ENCODE measurements at places on chromosomes 5 and 9. TPM values are rescaled to one million over a fixed set of nuclear protein-coding genes. Genes with fewer than 3 reads are reported as not detected.

The GABRA1 gene
- total RNA-seq, result not detected

The INSL4 gene
- total RNA-seq, result not detected

The PCDH12 gene
- 0.33 TPM for total RNA-seq

The CDKN2B-AS1 gene
- 0.58 TPM for total RNA-seq

The SLC34A1 gene
- total RNA-seq, result not detected

The SLC4A9 gene
- total RNA-seq, result not detected

The NR2F1-AS1 gene
- total RNA-seq, result not detected

The CCL19 gene
- not detected for total RNA-seq

The PROB1 gene
- 7.2 TPM for total RNA-seq

The SLC34A3 gene
- not detected for total RNA-seq

The GRM6 gene
- total RNA-seq, result not detected

GRCh38 chr5:129670957-129671500 lies 76.9 kb upstream of the MINAR2 start:
- no peak for DNase-seq

DNA sequence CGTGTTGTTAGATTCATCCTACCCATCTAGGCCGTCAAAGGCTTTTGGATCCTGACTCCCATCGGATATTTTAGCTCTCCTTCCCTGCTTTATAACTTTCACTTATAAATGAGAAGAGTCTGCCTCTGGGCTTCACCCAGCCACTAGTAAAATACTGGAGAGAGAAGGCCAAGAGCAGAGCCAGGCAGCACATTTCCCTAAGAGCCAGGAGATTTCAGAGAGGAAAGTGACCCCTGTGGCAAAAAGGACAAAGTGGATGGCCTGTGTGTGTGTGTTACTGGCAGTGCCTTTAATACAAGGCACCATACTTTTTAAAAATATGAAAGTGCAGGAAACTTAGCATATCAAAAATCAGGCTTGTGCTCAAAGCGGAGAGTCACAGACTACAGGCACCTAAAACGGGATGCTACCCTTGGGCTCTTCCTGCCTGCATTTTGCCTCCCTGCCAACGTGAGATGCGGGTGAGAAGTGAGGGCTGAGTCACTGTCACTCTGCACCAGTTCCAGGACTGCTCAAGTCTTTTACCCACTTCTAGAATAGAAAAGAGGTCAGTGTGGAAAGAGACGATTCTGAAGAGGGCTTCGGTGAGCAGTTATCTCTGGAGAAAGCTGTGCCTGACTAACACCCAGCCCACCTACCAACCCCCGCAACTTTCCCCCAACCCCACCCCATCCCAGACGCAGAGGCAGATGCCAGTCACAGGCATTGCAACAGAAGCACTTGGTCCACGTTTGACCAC lies 15.9 kb downstream of the NFIL3 start:
- no peak for DNase-seq

DNA sequence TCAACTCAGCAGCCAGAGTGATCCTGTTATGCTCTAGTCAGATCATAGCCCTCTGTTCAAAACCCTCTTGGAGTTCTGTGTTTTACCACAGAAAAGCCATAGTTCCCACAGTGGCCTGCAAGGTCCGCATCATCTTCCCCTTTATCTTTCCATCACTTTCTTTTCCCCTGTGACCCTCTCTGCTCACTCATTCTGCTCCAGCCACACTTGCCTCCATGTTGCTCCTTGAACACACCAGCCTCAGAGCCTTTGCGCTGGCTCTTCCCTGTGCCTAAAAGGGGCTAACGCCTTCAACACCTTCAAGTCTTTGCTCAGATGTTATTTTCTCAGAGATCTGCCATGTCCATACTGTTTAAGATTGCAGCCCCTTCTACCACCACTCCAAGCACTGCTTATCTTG lies 26.3 kb downstream of the CSF2 start:
- DNase-seq, result no peak

GRCh38 chr9:130122456-130122855 lies 49.7 kb upstream of the NCS1 start:
- DNase-seq, result no peak

- DNase-seq, result no peak
Observed at GRCh38 chr5:18043344-18043743, 409.1 kb downstream of the TAF11L14 start.

DNA sequence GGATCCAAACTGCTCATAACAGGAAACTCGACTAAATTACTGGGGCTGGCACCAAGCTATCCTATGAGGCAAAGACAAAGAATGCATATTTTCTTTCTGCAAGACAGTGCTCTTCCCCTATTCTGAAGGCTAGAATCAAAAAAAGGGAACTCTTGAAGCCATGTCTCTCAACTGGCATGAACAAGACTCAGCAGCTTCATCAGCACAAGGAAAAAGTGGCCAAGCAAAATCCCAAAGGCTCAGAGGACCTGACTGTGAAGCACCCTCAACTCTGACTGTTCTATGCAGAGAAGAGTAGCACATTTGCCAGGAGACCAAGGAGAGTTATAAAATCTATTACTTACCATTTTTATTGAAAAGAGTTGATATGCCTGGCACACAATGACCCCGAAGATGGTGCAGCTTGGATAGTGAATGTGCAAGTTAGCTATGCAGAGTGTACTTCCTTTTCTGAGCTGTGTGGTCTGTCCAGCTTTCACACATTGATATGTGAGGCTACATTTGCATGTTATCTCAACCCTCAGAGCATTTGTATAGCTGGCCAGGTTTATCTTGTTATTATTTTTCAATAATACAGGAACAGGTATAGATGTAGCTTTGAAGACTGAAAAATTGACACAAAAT lies 51.0 kb upstream of the FYB1 start:
- no peak for DNase-seq

DNA sequence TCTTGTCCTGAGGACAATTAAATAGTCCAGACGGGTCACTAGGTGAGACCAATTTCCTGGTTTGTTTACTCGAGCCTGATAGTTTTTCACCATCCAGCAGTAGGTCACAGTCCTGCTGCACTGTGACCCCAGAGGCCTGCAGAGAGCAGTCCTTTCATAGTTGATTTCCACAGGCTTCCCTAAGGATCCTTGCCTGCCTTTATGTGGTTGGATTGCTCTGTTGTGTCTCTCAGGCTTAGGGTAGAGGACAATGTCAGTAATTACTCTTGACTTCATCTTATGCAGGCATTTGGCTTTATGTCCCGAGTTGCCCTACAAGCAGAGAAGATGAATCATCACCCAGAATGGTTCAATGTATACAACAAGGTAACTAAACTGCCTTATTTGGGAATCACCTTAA lies 9.0 kb upstream of the CATSPER3 start:
- no peak for DNase-seq

- DNase-seq, result no peak
Observed at GRCh38 chr5:175556794-175557193, 78.4 kb downstream of the SFXN1 start.

- DNase-seq, result no peak
Observed at GRCh38 chr5:109063223-109063622, 315.5 kb downstream of the FER start.

GRCh38 chr5:33232731-33233505 lies 207.8 kb upstream of the TARS1 start:
- no peak for DNase-seq

DNA sequence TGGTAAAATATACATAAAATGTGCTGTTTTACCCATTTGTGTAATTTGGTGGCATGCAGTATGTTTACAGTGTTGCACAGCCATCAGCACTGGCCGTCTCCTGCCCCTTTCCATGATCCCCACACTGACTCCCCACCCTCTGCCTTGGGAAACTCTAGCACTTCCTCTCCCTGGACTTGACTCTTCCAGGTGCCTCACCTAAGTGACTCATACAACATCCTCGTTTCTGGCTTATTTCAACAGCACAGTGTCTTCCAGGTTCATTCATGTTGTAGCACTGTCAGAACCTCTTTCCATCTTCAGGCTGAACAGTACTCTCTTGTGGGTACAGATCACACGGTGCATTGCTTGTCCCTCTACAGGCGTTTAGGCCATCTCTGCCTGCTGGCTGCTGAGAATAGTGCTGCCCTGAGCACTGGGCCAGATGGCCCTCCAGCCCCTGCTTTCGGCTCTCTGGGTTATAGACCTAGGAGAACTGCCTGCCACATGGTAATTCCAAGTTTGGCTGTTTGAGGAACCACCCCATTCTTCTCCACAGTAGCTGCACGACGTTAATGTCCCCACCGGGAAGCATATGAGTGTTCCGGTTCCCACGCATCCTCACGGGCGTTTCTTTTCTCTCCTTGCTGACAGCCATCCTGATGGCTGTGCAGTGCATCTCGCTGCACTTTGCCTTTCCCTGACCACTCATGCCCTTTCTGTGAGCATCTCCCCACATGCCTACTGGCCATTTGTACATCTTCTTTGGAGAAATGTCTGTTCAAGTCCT lies 211.8 kb downstream of the FANCC start:
- DNase-seq, result no peak

- no peak for DNase-seq
Observed at GRCh38 chr9:36997414-36997813, 36.7 kb downstream of the PAX5 start.

DNA sequence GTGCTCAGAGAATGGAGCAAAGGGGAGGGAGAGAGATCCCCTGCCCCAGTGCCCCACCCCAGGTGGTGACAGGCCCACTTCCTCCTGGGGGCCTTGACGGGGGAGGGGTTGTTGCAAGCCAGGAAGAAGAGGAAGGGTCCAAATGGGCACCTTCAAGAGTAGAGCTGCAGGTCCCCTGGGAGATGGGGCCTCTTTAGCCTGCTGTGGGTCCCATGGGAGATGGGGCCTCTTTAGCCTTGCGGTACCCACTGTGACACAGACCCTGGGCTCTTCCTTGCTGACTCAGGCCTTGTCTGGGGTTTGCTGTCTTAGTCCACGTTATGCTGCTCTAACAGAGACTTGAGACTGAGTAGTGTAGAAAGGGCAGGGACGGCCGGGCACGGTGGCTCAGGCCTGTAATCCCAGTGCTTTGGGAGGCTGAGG lies 9.6 kb upstream of the TOR4A start:
- DNase-seq, result no peak

DNA sequence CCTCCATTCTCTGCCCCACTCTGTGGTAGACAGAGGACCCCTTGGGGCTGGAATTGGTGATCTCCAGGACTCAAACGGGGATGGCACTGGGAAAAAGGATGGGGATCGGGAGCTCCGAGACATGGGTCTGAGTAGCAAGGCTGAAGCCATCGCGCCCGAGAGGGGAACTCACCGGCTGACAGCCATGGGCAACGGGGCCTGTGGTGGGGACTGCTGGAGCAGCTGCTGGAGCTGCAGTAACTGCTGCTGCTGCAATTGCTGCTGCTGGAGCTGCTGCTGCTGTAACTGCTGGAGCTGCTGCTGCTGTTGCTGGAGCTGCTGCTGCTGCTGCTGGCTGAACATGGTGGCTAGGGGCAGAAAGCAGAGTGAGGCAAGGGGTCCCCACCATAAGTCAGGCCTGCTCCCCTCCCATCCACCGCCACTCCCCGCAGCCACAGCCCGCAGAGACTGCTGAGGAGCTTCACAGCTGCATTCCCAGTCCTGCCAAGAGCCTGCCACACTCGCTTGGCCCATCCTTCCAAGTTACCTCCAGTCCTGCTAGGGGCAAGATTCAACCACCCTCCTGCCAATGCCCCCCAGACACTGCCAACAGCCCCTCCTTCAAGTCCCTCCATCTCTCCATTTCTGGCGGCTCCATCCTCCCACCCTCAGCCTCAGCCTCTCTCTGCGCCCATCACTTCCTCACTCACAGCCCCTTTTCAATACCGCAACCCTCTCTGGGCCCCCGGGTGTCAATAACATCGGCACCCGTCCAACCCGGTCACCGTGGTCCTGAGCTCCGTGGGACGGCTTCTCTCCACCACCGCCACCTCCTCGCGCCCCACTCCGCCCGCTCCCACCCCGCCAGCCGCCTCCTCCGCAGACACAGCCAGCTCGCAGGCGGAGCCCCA lies 611 bp downstream of the CIZ1 start:
- DNase-seq, result no peak

DNA sequence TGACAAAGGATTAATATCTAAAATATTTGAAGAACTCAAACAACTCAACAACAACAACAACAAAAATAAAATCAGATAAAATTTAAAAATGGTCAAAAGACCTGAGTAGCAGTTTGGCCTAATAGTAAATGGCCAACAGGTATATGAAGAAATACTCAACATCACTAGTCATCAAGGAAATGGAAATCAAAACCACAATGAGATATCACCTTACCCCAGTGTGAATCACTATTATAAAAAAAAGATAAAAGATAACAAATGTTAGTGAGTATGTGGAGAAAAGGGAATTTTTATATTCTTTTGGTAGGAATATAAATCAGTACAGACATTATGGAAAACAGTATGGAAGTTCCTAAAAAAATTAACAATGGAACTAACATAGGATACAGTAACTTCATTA lies 247.9 kb upstream of the TRPC7 start:
- no peak for DNase-seq

GRCh38 chr5:95845391-95845790 lies 22.9 kb upstream of the GLRX start:
- no peak for DNase-seq

GRCh38 chr5:148794275-148794674 lies 32.1 kb upstream of the ADRB2 start:
- DNase-seq, result no peak

DNA sequence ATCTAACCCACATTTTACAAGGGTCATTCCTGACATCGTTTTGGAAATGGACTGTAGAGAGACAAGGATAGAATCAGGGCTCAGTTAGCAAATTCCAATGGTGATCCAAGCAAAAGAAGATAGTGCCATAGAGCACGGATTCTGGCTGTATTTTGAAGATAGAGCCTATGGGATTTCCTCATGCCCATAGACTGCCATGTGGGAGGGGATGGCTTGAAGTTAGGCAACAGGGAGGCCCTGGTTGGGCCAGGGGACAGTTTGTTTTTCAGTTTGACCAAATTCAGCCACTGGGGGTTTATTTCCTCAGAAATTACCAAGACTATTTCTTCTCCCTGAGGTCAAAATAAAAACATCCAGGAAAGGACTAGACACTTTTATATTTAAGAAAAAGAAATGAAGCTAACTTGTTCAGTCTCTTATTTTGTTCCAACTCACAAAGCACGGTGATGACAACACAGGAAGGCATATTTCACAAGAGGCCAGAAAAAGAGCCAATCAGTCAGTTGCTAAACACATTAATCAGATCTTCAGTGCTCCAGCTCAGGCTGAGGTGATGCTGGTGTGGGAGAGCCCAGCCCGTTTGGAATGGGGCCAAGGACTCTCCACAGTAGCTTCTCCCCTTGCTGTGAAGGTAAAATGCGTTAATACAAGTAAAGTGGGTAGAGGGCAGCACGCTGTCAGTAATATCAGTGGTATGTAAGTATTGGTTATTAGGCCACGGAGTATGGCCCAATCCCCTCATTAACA lies 4.4 kb upstream of the DCTN4 start:
- DNase-seq, result no peak

- no peak for DNase-seq
Observed at GRCh38 chr5:78339617-78340436, 20.6 kb upstream of the SCAMP1 start.

DNA sequence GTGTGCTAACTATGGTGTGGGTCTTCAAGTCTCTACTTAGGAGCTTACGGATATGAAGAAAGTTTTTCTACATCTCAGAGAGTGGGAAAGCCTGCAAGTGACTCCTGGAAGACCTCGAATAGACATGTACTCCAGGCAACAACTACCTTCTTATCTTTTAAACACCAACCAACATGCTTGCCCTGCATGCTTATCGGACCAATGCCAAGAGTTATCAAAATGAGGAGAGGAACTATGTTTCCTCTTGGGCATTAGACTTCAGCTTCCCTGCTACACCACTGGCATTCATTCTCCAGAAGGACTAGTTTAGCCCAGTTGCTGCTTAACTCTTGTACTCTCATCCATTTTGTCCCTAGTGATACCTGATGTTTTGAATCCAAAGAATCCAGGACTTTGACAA lies 74.7 kb upstream of the MAN2A1 start:
- no peak for DNase-seq

Data from CD8-positive, alpha-beta memory T cell (primary cell).